ENCODE measurements at places on chromosomes 12 and 14.

GRCh38 chr14:92880851-92881250, 42.1 kb upstream of the CHGA start:
- DNase-seq, result no peak

DNA sequence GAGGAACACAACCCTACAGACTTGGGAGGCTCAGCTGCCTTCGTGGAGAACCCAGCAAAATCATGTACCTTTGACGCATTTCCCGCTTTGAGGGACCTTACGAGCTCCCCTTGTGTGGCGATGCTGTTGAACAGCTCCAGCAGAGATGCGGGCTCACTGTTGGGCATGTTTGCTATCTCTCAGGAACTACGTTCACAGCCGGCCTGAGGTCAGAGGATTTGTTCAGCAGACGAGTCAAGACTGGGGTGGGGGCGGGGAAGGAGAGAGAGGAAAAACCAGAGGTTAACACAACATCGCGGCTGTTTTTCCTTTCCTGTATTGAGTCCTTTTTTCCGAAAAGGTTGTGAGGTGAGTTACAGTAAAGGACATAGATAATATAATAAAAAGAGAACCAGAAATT, 45.9 kb downstream of the SLC25A47 start:
- DNase-seq, result no peak

- no peak for DNase-seq
Observed at GRCh38 chr12:63963868-63964267, 119.4 kb downstream of the SRGAP1 start.

DNA sequence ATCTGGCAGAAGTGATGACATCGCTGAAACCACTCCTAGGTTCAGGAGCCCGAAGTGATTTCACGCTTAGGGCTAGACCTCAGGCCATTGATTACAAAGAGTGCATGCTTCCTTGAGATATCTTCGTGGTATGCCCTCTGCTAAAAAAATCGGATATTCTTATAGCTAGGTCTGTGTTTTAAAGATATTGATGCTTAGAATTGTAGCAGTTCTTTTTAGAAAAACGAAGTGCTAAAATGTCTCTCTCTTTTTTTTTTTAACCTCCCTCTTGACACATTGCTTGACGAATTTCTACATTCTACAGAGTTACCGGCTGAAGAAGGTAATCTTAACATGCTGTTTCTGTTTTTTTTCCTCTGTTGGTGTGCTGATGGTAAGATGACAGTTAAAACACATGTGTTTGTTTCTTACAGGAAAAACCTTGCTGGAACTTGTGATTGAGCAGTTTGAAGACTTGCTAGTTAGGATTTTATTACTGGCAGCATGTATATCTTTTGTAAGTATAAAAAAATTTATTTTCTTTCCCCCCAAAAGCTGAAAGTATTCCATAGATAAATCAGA, 1.3 kb downstream of the ATP2A2 start:
- DNase-seq, result no peak
